Thymus (tissue), 14 donors: ENCODE measurements at places on chromosomes 2 and 18. TPM values are rescaled to one million over a fixed set of nuclear protein-coding genes. Genes with fewer than 3 reads are reported as not detected.

DNA sequence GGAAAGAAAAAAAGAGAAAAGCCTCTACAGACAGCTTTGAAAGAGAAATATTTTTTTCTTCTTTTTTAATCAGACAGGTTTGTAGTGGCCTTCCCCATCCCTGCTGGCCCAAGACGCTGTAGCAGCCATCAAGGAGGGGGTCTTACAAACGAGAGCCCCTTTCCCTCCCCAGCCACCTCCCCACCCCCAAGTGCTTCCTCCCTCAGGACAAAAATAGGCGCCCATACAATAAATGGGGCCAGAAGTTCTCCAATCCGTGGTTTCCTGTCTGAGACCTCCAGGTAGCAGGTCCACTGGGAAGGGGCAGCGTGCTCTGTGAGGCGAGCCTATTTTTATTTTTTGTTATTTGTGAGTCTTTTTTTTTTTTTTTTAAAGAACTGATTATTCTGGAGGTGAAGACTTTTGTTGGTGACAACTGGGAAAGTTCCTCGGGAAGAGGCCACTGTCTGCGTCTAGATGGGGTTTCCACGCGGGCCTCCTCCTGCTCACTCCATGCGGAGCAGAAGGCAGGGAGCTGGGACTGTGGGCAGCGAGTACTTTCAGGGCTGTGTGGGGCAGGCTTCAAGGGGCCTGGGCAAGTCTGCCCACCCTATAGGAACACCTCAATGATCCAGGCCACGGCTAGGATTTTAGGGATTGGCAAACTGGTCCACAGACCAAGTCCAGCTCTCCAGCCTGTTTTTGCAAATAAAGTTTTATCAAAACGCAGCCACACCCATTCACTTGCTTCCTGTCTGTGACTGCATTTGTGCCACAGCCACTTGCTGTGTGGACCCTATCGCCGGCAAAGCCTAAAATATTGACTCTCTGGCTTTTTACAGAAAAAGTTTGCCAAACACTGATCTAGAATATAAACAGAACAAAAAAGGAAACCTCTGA lies 139.6 kb downstream of the CTIF start:
- H3K4me1 ChIP-seq, result peaks cover 20% of the 10 kb centered on the region
- no peak for DNase-seq
- H3K27me3 ChIP-seq, result no peaks in the 10 kb centered on the region
- H3K27ac ChIP-seq, result no peak overlapping the region
- H3K36me3 ChIP-seq, result no peaks in the 10 kb centered on the region
- H3K4me3 ChIP-seq, result no peak overlapping the region

SP140L gene
- total RNA-seq, result 11.9 TPM

DNA sequence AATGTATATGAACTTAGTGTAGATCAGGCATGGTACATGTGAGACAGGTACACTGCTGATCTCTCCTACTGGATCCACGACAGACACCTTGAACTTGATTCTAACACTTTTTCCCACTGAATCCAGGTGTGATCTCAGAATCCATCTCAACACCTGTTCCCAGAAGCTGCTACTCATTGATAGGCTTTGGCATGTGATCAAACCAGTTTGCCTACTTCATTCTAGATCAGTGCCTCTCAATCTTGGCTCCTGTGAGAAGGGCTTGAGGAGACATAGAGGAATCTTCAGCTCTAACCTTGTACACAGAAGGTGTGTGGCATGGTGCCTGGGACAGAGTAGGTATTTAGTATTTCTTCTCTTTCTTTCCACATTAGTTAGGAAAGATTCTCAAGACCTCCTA lies 212.3 kb upstream of the ATP5MC3 start:
- no peak for DNase-seq
- no peaks in the 10 kb centered on the region for H3K4me1 ChIP-seq
- H3K4me3 ChIP-seq, result no peak overlapping the region
- no peaks in the 10 kb centered on the region for H3K36me3 ChIP-seq
- no peak overlapping the region for H3K27ac ChIP-seq

- H3K27me3 ChIP-seq, result no peaks in the 10 kb centered on the region
- no peaks in the 10 kb centered on the region for H3K36me3 ChIP-seq
- no peaks in the 10 kb centered on the region for H3K4me1 ChIP-seq
- no peak overlapping the region for H3K4me3 ChIP-seq
These were observed 114.8 kb downstream of the RDH14 start for GRCh38 chr2:18445433-18446320.

GRCh38 chr18:65751155-65752085 lies 608 bp downstream of the CDH7 start:
- no peaks in the 10 kb centered on the region for H3K4me1 ChIP-seq
- H3K4me3 ChIP-seq, result peak overlapping the region; percentile 23
- peak; percentile 16 for DNase-seq

GRCh38 chr2:127463155-127463991 lies 45.1 kb downstream of the PROC start:
- no peaks in the 10 kb centered on the region for H3K36me3 ChIP-seq
- H3K4me3 ChIP-seq, result no peak overlapping the region
- H3K27ac ChIP-seq, result no peak overlapping the region
- no peaks in the 10 kb centered on the region for H3K27me3 ChIP-seq

DNA sequence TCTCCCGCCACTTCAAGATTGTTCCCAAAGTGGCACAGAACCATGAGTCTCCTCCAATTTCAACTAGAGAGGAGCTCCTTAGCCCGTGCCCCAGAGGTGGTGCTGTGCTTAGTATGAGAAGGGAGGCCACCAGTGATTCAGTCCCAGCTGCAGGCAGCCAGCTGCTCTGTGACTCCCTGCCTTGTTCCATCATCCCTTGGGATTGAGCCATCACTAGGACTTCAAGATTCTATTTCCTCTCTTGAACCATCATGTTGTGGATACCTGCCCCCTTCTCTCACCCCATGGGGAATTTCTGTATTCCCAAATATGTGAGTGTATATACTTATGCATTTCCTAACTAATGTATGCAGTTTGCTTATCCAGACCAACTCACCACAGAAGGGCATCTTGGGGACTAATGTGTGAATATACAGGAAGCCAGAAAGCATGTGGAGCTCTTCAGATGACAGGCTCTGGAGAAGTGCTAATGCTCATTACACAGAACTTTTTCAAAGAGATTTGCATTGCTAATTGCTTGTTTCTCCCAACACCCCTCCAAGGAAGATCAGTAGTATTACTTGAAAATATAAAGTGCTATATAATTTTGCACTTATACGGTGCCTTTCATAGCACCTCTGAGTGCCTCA lies 111.0 kb upstream of the MAP3K20 start:
- H3K36me3 ChIP-seq, result no peaks in the 10 kb centered on the region
- no peaks in the 10 kb centered on the region for H3K27me3 ChIP-seq
- H3K4me3 ChIP-seq, result no peak overlapping the region
- peaks cover 36% of the 10 kb centered on the region for H3K4me1 ChIP-seq

DNA sequence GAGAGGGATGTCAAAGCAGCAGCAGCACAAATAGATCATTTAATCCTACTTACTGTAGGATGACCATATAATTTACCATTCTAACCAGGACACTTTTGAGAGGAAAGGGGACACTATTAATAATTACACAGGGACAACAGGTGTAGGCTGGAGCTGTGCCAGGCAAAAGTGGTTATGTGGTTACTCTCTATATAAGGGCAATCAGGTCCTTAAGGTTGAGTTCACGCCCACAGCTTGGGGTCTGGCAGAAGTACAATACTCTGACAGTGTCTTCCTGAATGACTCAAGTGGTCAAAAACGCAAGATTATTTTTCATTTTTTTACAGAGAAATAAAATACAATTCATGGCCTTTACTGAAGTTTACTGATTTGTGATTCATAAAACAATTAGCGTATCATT lies 2.8 kb downstream of the PREPL start:
- no peak overlapping the region for H3K4me3 ChIP-seq
- no peaks in the 10 kb centered on the region for H3K27me3 ChIP-seq
- H3K36me3 ChIP-seq, result no peaks in the 10 kb centered on the region
